Pons (tissue), 1 donor: ENCODE measurements at places on chromosomes 5 and 9.

DNA sequence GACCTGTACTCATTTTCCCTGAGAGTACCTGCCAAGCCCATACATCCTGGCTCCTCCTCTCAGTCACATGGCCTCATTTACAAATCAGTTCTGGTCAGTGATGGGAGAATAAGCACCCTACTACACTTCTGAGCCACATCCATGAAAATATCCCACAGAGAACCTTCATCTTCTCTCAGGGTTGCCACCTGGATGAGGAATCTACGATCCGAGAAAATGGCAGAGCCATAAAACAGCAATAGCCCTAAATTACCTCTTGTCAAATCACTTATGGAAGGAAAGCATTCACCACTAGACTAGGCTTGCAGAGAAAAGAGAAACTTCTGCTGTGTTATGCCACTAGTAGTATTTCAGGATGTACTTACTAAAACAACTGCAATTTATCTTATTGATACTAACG lies 324.8 kb downstream of the BNC2 start:
- no peak for DNase-seq

DNA sequence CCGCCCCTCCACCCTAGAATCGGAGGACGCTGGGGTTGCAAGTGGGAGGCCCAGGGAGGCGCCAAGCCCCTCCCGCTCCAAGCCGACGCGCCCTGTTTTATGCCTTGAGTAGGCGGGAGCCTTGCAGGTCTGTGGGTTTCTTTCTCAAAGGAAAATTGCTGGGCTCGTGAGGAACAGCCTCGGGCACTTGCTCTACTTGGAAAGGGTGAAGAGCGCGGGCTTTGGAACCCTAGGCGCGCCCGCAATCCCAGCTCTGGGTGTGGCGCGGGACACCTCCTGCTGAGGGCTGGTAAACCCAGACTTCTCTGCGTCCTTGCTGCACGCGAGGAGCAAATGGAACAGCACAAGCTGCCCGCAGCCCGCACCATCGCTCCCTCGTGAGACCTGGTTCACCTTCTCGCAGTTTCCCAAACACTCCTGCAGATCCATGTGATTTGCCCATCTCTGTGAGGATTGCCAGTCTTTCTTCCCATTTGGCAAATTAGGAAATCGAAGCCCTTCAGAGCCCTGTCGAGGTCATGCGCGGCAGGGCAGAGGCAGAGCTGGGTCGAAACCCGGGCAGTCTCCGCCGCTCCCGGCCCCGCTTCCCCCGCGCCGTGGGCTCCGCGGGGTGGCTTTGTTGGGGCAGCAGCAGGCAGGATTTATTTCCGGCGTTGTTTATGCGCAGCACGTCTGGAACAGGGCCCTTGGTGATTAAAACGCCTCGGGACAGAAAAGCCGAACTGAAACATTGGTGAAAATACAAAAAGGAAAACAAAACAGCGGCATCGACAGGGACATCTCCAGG lies 98.4 kb upstream of the CPLX2 start:
- no peak for DNase-seq

DNA sequence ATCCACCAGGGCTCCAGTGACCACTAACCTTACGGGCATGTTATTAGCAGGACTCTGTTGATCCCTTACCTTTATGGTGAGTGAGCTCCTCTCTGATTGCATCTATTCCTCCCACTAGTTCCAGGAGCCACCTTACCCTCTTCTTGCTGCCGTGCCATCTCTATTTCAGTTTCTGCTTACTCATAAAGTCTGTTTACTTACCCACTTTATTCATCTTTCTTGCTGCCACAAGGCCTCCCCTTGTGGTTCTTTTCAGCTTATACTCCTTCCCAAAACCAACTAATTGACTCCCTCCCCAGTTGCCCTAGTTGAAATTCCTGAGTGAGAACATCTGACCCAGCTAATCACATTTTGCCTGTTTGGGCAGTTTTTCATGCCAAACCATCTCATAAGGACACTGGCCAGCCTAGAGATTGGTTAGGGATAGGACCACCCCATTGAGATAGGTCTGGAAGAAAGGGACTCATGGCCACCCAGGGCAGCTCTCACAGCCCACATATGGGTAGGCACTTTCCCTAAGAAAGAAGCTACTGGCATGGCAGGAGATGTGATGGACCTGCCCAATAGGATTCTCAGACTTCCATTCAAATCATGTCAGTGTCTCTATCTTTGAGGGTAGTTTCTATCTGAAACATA lies 412.7 kb downstream of the EFNA5 start:
- DNase-seq: no peak

- DNase-seq: no peak
These were observed 304.0 kb downstream of the PRELID2 start for GRCh38 chr5:145531038-145531734.

GRCh38 chr9:82673919-82674318 lies 389.0 kb downstream of the RASEF start:
- no peak for DNase-seq

GRCh38 chr5:120464627-120465435 lies 731 bp downstream of the PRR16 start:
- peak; percentile 14 for DNase-seq

- DNase-seq: no peak
These were observed 267.0 kb upstream of the HAPLN1 start for GRCh38 chr5:83987513-83988292.

DNA sequence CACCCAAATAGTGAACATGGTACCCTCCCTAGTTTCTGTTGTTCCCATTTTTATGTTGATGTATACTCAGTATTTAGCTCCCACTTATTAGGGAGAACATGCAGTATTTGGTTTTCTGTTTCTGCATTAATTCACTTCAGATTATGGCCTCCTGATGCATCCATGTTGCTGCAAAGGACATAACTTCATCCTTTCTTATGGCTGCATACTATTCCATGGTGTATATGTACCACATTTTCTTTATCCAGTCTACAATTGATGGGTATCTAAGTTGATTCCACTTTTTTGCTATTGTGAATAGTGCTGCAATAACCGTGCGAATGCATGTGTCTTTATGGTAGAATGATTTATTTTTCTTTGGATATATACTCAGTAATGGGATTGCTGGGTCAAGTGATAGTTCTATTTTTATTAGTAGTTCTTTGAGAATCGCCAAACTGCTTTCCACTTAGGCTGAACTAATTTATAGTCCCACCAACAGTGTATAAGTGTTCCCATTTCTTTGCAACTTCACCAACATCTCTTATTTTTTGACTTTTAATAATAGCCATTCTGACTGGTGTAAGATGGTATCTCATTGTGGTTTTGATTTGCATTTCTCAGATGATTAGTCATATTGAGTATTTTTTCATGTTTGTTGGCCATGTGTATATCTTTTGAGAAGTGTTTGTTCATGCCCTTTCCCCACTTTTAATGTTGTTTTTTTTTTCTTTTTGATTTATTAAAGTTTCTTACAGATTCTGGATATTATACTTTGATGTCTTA lies 79.6 kb downstream of the SMIM15 start:
- no peak for DNase-seq

DNA sequence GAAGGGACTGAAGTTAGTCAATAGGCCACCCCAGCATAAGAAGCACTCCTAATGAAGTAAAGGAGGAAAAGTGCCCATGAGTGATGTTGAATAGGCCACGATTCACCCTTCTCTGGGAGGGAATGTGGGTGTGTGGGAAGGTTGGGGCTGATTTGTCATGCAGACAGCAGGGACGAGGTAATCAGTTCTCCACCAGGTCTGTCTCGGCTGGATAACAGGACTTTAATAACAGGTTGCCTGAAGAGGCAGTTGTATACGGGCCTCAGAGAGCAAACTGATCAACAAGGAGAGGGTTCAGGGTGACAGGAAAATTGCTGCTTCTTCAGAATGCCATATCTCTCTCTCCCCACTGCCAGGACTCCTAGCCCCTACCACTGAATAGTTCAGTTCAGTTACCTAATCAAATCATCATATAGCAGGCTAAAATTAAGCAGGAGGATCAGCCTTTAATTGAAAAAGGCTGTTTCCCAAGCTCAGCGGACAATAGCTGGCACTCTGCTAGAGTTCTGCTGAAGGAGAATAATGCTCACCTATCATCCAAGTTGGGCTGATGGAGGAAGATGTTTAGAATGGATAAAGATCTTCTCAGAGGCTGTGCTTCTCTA lies 43.6 kb upstream of the SMIM32 start:
- no peak for DNase-seq

DNA sequence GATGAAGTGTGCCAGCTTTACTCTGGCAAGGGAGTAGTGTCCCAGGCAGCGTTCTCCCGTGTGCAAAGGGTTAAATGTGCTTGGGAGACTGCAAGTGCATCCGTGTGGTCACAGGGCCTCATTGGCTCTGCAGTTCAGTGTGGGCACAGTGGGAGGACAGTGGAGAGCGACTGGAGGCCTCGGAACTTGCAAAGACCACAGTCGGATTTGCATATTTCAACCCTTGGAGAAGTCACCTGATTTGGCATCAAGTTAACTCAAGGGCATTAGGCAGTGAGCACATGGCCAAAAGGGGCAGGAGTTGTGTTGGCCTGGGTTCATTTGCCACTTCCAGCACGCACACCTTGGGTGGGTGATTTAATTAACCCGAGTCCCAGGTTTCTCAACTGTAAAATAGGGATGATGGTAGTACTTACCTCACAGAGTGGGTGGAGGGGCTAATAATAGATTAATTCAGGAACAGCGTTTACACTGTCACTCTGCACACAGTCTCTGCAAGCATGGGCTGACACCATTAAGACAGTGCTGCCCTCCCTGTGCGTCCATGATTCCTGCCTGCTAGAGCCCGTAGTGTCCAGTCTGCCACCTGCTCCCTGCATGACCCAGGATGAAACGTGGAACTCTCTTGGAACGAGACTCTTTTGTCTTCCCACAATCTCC lies 22.7 kb downstream of the JADE2 start:
- no peak for DNase-seq

- DNase-seq: no peak
These were observed 30.8 kb upstream of the NIM1K start for GRCh38 chr5:43161244-43161643.

DNA sequence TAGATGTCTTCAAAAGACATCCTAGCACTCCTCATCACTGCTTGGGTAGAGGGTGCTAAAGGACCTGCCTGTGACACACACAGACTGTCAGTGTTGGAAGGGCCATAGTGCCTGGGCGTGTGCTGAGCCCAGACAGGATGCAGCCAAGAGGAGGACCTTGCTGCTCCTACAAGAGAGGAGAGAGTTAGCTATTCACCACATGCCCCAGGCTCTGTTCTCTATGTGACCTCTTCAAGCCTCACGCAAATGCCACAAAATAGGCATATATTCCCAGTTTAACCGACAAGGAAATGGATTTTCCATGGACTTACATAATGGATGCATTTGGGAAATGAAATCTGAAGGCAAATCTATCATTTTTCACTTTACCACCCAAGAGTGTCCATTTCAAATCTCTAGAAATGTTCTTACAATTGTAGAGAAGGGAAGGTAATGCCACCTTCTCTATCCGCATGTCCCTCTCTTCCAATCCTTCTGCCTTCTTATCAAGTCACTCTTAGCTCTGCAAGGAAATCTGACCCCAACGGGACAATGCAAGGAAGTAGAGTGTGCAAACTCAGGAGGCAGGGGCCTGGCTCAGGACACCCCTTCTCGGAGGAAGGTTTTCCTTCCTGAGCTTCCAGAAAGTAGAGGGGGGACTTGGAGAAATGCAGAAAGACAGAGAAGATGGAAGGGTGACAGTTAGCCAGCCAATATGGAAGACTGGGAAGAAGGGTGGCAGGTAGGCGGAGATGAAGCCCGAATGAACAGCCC lies 49.5 kb downstream of the TRIM32 start:
- DNase-seq: no peak

GRCh38 chr9:116234081-116234480 lies 80.5 kb downstream of the PAPPA start:
- no peak for DNase-seq

- no peak for DNase-seq
These were observed 6.8 kb downstream of the MRPL36 start for GRCh38 chr5:1792842-1793266.

DNA sequence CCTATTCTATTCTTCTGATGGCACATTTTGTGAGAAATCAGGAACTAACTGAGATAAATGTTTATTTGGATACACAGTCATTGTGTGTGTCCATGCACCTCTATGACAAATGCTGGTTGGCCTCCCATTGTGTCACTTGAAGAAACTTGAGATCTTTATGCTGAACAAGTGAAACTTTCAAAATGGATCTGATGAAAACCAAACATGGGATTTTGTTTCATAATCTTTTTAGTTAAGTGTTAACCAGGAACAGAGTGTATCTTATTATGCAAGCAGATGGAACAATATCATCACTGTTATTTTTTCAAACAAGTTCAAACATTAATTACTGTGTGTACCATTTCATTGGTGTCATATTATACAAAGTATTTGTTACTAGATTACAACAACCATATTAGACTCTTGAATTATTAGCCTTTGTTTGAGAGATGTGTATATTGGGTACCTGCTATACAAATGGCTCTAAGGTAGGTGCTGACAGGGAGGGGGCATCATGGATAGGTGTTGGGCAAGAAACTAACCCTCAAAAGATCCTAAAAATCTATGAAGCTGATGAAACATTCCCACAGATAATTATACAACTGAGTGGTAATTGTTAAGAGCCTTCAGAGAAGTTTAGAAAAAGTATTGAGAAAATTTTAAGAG lies 159.8 kb downstream of the PALM2AKAP2 start:
- no peak for DNase-seq

- DNase-seq: no peak
These were observed 29.3 kb upstream of the NDFIP1 start for GRCh38 chr5:142079306-142079721.

GRCh38 chr9:136517012-136517743 lies 28.7 kb downstream of the NOTCH1 start:
- DNase-seq: no peak

- no peak for DNase-seq
These were observed 171.5 kb downstream of the EFNA5 start for GRCh38 chr5:107499237-107499636.

DNA sequence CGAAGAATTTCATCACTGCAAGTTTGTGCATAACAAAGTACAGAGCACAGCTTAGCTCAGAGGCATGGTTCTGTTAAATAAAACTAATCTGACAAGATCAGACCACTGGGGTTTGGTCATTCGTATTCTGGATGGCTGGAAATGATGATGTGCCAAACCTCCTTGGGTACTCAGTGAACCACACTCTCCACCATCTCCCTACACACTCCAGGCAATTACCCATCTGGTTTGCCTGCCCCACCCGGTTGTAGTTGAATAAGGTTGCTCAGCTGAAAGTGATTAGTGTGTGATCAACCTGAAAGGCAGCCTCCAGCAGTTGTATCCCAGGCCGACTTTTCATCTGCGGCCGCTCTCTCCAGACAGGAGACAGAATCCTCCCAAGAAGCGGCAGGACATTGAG lies 371.4 kb downstream of the TLE1 start:
- no peak for DNase-seq

DNA sequence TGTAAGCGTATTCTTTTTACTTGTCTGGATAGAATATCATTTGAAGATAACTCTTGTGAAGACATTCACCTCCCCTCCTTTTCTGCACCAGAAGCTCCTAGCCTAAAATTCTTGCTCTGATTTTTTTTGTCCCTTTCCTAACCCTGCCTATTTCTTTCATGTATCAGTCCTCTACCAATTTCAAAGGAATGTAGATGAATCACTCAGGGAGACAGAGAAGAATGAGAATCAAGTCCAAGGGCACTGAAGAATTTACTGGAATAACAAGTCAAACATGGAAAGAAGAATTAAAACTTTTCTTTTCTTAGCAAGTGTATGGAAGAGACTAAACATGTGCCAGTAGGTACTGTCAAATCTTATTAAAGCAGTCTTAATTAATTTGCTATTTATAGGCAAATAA lies 618.7 kb downstream of the DNAH5 start:
- DNase-seq: no peak
